ENCODE measurements at places on chromosomes 2 and 18. TPM values are rescaled to one million over a fixed set of nuclear protein-coding genes. Genes with fewer than 3 reads are reported as not detected.

XDH gene
- polyA plus RNA-seq = 115 TPM

DNA sequence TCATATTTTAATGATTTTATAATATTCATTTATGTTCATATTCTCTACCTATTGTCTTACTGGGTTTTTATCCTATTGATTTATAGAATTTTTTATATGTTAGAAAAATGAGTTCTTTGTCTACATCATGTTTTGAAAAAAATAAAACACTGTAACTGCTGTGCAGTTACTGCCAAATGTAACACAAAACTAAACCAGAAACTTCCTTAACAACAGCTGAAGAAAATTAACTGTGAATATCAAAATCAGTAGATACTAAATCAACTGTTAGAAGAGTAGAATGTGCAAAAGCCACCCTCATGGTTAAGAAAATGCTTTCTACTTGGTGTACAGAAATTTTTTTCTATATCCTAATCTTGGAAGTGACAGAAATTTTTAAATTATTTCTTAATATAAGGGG lies 69.5 kb downstream of the PTRHD1 start:
- no peak for DNase-seq

CENPA gene
- 4.8 TPM for polyA plus RNA-seq

GRCh38 chr18:10923141-10923540 lies 226.2 kb downstream of the PIEZO2 start:
- DNase-seq = no peak

- no peak for DNase-seq
Observed at GRCh38 chr2:216932113-216932862, 72.4 kb upstream of the TNP1 start.

GRCh38 chr2:58419983-58420382 lies 178.9 kb upstream of the FANCL start:
- DNase-seq = no peak

DNA sequence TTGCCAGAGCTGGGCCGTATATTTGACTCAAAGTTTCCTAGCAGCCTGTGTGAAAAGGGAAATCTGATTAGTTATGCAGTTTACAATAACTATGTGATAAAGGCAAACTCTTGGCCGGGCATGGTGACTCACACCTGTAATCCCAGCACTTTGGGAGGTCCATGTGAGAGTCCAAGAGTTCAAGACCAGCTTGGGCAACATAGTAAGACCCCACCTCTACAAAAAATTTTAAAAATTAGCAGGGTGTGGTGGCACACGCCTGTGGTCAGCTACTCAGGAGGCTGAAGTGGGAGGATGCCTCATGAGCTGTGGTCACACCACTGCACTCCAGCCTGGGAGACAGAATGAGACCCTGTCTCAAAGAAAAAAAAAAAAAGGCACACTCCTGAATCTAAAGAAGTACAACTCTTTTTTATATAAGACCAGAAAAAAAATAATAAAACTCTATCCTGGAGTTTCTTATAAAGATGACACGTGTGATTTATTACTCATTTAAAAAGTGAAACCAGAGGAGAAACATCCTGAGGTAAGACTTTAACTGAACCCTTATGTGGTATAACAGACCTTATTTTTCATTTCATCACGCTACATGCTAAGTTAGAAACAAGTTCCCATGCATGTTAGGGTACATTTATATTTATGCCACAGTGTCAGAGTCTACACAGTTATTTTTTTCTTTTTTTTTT lies 32.6 kb upstream of the KCMF1 start:
- DNase-seq = peak; percentile 88

DNA sequence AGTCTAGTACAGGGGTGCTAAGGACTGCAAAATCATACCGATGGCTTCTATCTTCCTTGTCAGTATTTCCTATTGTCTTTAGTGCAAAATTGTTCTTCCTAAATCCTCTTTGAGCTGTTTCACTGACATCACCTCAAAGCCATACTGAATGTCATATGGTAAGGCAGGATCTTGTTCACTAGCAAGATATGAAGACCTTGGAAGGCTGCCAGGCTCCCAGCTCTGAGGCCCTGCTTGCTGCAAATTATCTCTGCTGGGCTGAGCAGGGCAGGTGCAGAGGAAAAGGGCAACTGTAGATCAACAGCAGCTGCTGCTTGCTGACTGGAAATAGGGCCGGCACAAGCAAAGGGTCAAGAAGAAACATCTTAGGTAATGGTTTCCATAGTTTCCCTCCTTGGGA lies 58.2 kb downstream of the PMAIP1 start:
- peak; percentile 85 for DNase-seq

DNA sequence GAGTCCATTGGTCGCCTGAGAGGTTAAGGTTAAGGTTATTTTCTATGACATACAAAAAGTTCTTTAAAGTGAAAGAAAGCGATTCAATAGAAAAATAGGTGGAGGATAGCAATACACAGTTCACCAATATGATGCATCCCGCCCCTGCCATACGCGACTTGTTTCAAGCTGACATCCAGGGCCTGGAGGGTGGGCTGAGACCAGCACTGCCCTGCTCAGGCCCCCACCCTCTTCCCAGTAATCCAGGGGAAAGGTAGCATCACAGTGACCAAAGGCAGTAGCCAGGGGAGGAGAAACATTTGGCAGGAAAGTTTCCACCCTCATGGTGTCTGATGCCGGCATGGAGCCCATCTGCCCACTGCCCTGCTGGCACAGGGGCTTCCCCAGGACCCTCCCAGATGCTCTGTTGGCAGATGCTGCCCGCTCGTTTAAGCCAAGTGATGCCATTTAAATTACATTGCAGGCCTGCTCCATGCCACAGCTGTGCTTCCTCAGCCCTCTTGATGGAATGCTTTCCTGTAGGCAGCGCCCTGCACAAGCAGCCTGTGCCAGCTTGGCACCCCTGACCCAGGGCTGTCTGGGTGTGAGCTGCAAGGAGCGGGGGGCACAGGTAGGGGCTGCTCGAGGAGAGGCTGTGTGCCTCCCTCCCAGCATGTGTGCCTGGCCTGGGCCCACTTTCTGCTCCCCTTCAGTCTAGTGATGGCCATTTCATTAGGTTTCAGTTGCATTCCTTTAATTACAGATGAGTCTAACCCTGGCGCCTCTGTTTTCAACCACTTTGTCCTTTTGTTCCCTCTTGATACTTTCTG lies 10.7 kb upstream of the ANO7 start:
- DNase-seq = no peak

HES6 gene
- polyA plus RNA-seq = 33.5 TPM

All from small intestine (tissue), 16 donors.